T-helper 22 cell (primary cell): ENCODE measurements at places on chromosomes 5 and 9.
A peak's percentile ranks its signal among the peaks of the same experiment; 100 is the strongest.

- DNase-seq: no peak
Measured at GRCh38 chr5:73998489-73998888, 372.5 kb downstream of the ARHGEF28 start.

GRCh38 chr5:61824396-61824795, 481.6 kb upstream of the KIF2A start:
- DNase-seq: no peak

- peak; percentile 50 for DNase-seq
Measured at GRCh38 chr5:176365351-176366231, at the start of gene ARL10. Gene ARL10, plus strand, starts transcription at chr5:176365487. Its CDS starts 77 bp downstream, at chr5:176365564.

DNA sequence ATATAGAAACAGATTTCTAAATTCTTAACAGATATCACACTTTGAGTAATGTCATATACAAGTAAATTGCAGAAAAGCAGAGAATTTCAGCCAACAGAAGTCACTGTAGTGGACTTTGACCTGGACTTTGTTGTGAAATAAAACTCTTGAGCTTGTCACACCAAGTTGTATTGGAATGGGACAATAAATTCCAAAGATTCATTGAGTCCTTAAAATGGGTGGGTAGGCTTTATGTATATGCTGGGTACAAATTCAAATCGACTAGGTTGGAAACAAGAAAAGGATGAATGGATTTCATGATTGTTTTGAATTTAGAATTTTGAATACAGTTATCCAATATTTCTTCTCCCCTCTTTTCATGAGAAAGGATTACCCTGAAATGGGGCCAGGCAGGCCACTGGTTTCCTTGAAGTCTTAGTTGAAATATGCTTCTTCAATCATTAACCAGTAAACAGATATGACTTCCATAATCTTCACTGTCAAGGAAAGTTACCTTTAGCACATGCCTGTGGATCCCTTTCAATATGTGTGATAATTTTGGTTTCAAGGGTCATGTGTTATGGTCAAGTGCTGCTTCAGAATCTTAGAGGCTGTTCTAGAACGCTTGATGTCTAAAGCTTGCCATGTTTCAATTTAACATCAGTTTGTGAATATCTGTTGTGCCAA, 25.7 kb downstream of the PIP5K1B start:
- DNase-seq: no peak

DNA sequence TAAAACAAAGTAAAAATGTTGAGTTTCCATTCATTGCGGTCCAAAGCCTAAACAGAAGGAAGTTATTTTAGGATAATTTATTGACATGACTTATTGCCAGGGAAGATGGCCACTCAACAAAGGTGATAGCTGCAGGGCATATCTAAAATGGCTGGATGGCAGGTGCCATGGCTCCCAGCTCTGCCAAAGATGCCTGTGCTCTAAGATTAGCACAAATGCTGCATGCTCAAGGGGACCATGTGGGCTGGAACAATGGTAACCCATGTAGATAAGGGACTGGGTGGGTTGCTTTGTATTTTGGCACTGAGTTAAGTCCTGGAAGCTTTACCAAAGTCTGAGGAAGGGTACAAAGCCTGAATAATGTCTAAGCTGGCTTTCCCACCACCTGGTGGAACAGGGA, 95.5 kb upstream of the IFNK start:
- no peak for DNase-seq

GRCh38 chr5:76986825-76987526, 34.1 kb downstream of the CRHBP start:
- no peak for DNase-seq

- DNase-seq: no peak
Measured at GRCh38 chr9:131226226-131226625, 50.1 kb downstream of the FAM78A start.

GRCh38 chr5:181161534-181162175, 14.3 kb downstream of the OR2V2 start:
- DNase-seq: no peak

GRCh38 chr5:154757814-154758406, 2.7 kb downstream of the LARP1 start:
- DNase-seq: peak; percentile 49

- DNase-seq: no peak
Measured at GRCh38 chr5:140220032-140220697, 45.2 kb downstream of the CYSTM1 start.

DNA sequence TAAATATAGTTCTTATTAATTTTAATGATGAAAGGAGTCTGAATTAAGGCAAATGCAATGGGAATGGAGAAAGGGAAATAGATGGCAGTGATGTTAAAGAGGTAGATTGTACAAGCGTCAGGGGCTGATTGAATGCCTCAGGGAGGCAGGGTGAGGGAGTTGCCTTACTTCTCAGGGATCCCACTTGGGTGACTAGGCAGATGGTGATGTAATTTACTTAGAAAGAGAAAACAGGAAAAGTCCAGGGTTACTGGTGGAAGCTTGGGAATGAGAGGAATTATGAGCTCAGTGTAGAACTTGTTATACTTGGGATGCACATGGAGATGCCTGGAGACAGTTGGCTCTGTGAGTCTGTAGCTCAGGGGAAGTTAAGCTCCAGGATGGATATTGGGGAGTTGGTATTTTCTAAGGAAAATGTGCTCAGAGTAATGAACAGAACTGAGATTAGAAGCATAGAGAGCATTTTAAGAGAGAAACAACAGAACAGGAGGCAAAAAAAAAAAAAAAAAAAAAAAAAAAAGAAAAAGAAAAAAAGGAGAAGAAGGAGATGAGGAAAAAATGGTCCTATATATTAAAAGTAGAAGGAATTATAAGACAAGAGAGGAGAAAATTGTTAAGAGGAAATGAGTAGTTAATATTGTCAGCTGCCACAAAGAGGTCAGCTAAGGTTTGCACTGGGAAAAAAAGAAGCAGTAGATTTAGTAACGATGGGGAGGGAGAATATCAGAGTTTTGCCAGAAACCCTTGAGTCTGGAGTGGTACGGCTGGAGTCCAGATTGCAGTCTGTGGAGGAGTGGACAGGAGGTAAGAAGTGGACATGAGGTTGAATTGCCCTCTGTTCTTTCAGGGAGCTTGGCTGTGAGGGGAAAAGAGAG, 88.0 kb upstream of the ELL2 start:
- DNase-seq: no peak

DNA sequence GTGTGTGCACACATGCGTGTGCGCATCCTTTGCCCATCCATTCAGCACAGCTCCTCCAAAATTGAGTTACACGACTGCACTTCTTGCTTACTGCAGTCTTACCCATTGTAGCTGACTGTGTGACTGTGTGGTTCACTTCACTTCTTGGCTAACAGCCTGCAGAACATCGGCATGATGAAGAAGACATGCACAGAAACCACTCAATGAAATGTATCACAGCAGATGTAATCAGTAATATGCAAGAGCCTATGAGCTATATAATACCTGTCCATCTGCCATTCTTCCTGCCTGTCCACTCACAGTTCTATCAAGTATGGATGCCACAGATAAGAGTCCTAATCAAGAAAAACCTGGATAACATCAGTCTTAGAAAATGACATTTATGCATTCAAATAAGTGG, 83.9 kb downstream of the TRPM3 start:
- no peak for DNase-seq

DNA sequence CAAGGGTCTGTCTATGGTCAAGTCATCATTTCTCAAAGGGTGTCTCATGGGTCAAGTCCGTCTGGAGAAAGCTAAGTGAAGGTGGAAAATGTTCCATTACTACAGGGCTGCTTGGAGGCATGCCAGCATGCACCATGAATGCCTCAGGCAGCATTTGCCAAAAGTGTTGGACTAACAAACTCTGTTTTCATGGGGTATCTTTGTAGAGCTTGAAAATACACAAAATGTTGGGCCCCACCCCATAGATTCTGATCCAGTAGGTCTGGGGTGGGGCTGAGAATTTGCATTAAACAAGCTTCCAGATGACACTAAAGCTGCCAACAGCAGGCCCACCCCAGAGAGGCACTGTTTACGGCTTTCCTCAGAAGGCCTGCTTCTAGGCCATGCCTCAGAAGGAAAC, 75.0 kb upstream of the FRRS1L start:
- no peak for DNase-seq

DNA sequence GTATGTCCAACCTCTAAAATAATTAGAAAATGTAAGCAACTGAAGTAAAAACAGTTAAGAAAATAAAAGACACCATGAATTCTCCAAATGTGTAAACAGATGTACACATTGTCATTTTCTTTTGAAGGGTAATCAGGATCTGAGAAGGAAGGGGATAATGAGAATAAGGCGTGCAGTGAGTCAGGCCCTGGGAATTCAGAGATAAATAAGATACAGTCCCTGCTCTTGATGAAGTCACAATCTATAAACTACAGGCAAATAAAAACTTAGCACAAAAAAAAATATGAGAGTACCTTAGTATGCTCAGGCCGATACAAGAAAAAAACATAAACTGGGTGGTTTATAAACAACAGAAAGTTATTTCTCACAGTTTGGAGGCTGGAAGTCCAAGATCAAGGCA, 315.3 kb downstream of the DNAH5 start:
- DNase-seq: no peak
